ENCODE measurements at places on chromosomes 7 and 10. TPM values are rescaled to one million over a fixed set of nuclear protein-coding genes. Genes with fewer than 3 reads are reported as not detected.

DNA sequence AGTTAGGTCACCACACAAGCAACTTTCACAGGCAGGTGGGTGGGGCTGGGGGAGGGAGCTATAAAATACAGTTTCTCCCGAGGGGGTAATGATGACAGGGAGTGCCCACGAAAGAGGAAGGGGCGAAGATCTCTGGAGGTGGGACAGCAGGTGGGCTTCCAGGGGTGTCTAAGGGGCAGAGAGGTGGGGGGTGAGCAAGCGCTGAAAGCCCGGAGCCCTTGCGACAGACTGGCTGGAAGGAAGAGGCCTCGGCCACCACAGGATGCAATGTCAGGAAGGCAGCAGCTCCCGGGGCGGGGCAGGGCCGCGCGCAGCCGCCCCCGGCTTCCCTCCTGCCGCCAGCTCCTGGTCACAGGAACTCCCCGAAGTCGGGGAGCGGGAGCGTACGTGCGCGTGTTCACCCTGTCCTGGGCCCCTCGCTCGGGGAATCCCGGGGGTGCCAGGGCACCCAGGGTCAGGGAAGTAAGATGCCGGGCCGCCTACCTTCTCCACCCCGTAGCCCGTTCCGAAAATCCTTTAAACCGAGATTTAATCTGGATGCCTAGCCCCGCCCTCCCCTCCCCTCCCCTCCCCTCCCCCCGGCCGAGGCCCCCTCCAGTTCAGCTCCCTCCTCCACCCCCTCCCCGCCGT lies 105.2 kb upstream of the PPIF start:
- H3K27me3 ChIP-seq: no peaks in the 10 kb centered on the region
- peak overlapping the region; percentile 74 for H3K4me3 ChIP-seq
- peak; percentile 31 for DNase-seq
- H3K27ac ChIP-seq: peak overlapping the region; percentile 73
- peaks cover 47% of the 10 kb centered on the region for H3K4me1 ChIP-seq
- peaks cover 7% of the 10 kb centered on the region for H3K36me3 ChIP-seq

- peaks cover 2% of the 10 kb centered on the region for H3K4me1 ChIP-seq
- no peak overlapping the region for H3K27ac ChIP-seq
- H3K4me3 ChIP-seq: no peak overlapping the region
- H3K27me3 ChIP-seq: no peaks in the 10 kb centered on the region
- H3K36me3 ChIP-seq: peaks cover 37% of the 10 kb centered on the region
These were observed 10.6 kb downstream of the CPSF4 start for GRCh38 chr7:99449326-99449725.

DNA sequence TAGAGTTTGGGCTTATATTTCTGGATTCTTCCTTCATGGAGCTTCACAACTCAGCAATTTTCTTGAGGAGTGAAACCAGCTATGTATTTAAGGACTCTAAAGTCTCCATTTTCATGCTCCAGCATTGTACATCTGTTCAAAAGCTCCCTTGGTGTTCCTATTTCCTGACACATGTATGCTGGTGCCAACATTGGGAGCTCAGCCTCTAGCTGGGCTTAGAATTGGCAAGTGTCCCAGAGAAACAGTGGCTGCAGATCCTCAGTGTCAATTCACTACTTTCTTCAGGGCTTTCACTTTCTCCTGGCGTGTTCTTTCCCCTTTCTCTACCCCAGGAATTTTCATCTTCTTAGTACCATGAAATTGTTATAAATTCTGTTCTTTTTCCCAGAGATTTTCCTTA lies 103.1 kb downstream of the ZNF467 start:
- H3K4me3 ChIP-seq: no peak overlapping the region
- no peak for DNase-seq
- peaks cover 60% of the 10 kb centered on the region for H3K27me3 ChIP-seq
- no peaks in the 10 kb centered on the region for H3K4me1 ChIP-seq
- no peaks in the 10 kb centered on the region for H3K36me3 ChIP-seq
- no peak overlapping the region for H3K27ac ChIP-seq

Gene KAZALD1
- total RNA-seq: 0.55 TPM

Gene GBX1
- total RNA-seq: not detected
